ENCODE measurements at places on chromosomes 2 and 18.

DNA sequence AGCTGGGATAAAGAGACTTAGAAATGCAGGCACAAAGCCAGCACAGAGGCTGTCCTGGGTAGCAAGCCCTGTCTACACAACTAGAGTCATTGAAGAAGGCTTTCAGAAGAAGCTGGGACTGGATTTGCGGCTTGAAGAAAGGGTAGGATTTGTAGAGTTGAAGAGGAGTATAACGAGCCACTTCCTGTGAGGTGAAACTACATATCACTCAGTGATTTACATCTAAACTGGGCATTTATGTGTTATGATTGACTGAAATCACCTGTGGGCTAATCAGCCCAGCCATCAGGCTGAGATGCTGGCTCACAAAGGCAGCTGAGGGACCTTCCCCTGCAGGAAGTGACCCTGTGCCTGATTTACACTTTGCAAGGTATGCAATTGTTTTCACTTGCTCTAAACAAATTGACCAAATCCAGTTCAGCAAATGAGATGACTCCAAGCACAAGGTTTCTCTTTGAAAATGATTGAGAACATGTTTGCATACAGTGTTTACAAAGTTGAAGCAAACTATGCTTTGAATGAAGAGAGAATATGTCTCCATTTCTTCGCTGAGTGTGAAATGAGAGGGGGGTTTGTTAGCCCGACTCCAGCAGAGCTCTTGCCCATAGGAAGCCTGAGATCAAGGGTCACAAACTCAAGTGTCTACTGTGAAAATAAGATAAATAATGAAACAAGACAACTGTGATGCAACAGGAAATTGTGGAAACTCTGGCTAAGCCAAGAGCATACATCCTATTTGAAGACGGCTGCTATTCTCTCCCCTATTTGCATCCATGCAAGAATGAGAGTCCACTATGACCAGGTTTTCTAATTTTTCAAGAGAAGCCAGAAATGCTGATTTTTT lies 69.3 kb upstream of the HK2 start:
- no peak for DNase-seq

- DNase-seq = no peak
These were observed 115.0 kb upstream of the RMDN2 start for GRCh38 chr2:37809931-37810570.

GRCh38 chr18:22705328-22705727 lies 227.8 kb upstream of the RBBP8 start:
- DNase-seq = no peak

- DNase-seq = no peak
These were observed 221.1 kb downstream of the GALR1 start for GRCh38 chr18:77470569-77471413.

DNA sequence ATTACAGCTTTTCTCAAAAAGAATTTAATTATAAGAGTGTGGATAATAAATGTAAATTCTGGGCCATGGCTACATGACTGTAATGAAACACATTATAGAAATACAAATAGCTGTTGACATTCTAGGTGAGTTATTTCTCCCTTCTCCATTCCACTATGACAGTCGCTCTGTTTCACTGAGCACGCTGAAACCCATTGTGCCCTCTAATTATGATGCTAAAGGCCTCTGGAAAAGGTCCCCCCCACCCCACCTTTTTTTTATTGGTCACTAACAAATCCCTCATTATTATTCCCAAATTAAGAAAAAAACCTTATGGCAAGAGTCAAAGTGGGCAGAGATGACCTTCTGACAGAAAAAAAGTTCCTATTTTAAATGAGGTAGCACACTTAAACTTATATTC lies 285.0 kb upstream of the SIX3 start:
- no peak for DNase-seq
